Fibroblast of gingiva (primary cell): ENCODE measurements at places on chromosomes 7 and 10.

- no peak for DNase-seq
Observed at GRCh38 chr10:60212195-60212594, 177.5 kb downstream of the ANK3 start.

DNA sequence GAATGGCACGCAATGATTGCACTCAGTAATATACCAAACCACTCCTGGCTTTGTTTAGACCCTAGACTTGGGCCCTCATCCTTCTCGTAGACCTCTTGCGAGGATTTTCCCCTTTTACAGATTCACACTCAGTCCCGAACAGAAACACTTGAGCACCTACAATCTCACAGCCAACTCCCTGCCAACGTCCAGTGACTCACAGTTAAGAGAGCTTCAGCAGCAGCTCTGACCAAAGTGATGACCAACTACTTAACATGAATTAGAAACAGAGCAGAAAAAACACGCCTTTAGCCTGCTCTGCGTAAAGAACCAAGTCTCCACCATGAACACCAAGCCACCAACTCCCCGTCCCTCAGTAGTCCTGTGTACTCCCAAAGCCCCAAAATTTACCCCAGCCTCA is 2.2 kb downstream of the DNAJC30 start:
- DNase-seq: no peak

DNA sequence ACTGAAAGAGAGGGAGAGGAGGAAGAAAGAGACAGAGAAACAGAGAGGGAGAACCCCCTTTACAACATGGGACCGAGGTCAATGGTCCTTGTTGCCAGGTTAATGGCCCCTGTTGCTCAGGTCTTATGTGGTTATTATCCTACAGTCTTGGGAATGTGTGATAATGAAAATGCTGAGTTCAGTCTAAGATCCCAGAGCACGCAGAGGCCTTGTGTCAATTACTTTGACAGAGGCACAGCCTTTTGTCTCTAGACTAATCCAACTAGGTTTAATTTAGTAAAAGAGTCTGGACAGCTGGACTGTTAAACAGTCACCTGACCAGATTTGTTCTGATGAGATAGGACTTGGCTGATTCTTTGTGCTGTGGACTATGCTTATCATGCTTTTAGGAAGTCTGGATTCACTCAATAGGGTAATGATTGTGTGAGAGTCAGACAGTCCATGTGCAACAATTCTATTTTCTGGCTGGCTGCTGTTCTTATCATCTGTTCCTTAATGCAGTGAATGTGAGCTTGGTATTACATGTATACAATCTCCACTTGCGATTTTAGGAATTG is 157.4 kb upstream of the MAGI2 start:
- DNase-seq: no peak

GRCh38 chr7:108497082-108497725 is 28.7 kb downstream of the PNPLA8 start:
- DNase-seq: peak; percentile 33

DNA sequence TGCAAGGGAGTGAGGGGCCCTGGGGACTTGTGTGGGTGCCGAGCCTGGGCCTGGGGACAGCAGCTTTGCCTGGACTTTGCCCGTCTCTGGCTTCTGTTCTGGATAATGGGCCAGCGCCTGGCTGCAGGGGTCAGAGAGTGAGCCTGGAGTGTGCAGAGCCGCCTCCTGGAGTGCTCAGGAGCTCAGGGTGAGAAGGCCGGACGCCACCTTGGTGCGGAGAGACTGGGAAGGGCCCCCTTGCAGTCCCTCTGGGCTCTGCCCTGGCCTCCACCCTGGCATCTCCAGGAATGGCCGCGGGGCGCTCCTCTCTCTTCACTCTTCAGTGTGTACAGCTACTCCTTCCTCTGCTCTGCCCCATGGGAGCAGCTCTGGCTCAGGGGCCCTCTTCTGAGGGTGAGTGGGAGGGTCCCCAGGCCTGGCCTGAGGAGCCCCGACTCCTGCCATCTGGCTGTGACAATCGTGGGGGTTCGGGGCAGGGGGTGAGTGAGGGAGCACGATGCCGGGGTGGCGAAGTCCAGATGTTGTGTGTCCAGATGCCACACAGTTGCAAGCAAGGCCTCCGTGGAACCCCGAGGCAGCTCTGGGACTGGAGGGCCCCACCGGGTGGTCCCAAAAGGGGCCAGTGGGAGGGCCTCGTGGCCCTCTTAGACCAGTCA is 187.1 kb downstream of the DNAJB6 start:
- DNase-seq: no peak
